Erythroblast (primary cell): ENCODE measurements at places on chromosomes 12 and 14.
A peak's percentile ranks its signal among the peaks of the same experiment; 100 is the strongest.

- DNase-seq = no peak
Measured at GRCh38 chr12:112676507-112676906, 115.0 kb upstream of the RPH3A start.

DNA sequence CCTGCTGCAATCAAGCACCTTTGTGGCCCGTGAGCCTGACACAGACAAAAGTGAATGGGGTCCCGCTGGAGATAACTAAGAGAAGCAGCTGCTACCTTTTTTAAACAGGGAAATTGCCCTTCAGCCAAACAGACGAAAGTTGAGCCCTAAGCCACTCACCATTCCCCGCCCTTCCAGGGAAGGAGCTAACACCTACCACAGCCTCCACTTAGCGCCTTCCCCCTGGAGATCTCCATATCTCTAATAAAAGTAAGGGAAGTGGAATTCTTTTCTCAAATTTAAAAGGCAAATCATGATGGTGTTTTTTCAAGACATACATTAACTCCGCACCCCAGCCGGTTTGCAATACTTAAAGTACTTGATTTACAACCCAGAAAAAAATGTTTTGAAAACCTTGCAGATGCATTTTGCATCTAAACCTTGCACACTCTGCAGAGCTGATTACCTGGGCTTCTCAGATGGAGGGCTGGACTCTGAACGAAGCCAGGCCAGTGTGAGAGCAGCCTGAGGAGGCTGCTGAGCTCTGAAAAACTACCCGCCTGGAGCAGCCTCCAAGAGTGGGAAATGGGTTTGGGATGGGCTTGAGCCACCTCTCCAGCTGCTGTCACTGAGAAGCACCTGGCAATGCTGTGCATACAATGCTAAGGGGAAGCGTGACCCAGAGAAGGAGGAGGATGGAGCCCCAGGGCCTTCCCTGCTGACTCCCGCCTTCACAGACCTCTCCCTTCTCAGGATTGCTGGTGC lies 10.0 kb downstream of the NUAK1 start:
- no peak for DNase-seq

GRCh38 chr12:120749256-120749655 lies 23.6 kb downstream of the ACADS start:
- no peak for DNase-seq

DNA sequence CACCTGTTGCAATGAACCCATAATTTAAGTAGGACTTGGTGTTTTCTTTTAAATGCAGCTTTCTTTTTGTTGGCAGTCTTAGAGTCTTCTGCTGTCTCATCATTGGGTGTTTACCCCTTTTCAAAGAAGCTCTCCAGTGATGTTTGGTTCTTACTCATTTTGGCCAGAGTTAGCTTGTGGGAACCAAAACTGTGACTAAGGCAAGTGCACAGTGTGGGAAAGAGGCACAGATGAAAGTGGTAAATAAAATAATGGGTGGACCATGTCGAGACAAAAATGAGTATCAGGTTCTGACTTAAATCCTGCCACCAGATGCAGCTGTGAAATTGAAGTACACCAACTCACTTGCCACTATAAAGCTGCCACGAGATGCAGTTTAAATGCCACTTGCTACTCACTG lies 615.4 kb upstream of the MIS18BP1 start:
- no peak for DNase-seq

GRCh38 chr14:105882626-105883025 lies 356.2 kb downstream of the TMEM121 start:
- DNase-seq = no peak

GRCh38 chr14:30528119-30528518 lies 30.8 kb upstream of the G2E3 start:
- no peak for DNase-seq

DNA sequence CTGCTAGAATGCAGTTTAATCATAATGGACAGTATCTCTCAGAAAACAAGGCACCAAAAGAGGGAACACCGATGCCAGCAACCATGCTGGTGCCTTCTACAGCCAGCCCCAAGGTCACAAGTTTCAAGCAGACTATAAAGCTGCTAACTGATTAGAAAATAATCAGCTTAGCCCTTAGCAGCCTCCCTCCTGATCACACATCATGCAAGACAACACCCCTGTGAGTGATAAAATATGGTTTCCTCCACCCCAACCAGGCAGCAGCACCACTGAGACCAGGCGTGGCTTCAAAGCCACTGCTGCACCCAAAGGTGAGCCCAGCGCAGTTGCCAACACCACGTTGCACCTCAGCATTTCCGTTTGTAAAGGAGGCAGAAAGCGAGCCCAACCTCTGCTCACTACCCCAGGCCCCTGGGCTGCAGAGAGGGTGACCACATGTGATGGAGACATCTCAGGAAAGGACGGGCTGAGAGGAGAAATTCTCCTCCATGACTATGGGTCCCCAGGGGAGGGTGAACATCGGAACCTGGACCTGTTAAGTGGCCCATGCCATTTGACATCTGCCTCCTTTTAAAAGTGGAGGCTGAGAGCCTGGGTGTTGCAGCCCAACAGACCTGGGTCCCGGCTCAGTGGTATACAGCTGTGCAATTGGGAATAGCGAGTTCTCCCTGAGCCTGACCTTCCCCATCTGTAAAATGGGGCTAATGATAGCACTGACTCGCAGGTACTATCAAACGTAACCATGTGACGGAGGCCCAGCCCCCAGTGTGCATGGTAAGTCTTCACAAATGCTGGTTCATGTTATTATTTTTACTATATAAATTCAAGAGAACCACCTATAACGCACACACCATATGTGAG lies 11.5 kb downstream of the ZFP36L1 start:
- DNase-seq = peak; percentile 96

GRCh38 chr12:114691196-114691595 lies 7.2 kb upstream of the TBX3 start:
- no peak for DNase-seq

DNA sequence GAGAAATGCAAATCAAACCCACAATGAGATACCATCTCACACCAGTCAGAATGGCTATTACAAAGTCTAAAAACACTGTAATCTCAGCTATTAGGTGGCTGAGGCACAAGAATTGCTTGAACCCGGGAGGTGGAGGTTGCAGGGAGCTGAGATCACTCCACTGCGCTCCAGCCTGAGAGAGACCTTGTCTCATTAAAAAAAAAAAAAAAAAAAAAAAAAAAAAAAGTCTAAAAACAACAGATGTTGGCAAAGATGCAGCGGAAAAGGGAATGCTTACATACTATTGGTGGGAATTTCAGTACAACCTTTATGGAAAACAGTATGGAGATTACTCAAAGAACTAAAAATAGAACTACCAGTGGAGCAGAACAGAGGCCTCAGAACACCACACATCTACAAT lies 19.0 kb upstream of the ATF7 start:
- DNase-seq = no peak

DNA sequence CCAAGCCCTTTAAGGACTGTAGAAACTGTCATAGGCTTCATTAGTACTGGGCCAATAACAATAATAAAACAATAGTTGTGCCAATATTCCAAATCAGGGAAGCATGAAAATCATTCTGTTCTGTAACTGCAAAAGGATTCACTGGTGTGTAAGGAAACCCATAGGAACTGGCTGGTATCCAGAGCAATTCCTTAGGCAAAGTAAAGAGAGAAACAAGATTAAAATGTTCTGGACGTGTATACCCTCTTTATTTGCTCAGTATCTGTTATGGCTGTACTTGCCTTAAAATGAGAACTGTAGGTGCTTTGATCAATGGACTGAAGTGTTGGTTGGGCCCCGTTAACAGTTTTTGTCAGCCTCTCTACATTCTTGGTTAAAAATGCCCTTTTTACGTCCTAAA lies 72.4 kb upstream of the STAC3 start:
- no peak for DNase-seq

GRCh38 chr12:118361889-118362288 lies 10.8 kb downstream of the TAOK3 start:
- DNase-seq = no peak

DNA sequence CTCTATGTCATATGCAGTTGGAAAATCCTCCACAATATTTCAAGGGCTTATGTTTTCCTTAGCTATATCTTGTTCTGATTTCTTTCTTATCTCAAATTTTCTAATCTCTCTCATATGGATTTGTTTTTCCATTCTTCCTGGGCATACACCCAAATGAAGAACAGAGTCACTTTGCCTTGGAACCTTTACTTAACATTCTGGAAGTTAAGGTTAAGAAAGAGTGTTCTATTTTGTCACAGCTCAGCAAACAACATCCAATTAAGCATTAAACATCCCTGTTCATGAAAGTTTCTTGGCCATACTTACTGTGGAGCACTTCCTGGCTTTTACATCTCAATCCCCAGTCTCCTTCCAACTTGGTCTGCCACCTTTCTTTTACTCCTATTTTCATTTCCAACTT lies 5.3 kb downstream of the NAV3 start:
- no peak for DNase-seq

GRCh38 chr14:21558703-21559170 lies 21.1 kb downstream of the OR10G3 start:
- no peak for DNase-seq

- no peak for DNase-seq
Measured at GRCh38 chr14:104957146-104958113, 20.7 kb downstream of the AHNAK2 start.

DNA sequence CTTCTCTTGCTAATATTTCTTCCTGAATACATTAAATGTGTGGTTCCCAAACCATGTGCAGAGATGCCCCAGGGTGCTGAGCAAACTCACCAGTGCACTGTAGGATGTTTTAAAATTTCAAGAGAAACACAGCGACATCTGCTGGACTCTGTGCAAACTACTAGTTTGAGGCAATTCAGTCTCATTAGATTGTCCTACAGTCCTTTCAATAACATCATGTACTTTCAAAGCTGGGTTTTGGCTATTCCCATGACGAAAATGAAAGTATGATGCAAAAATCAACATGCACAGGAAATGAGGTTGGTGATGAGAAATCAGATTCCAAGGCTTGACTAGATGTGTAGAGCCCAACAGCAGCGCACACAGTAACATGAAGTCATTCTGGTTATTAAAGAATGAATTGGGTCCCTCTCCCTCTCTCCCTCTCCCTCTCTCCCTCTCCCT lies 66.3 kb downstream of the CLIP1 start:
- DNase-seq = peak; percentile 62

GRCh38 chr14:61461808-61462275 lies 140.5 kb downstream of the PRKCH start:
- peak; percentile 72 for DNase-seq

GRCh38 chr12:132740652-132741051 lies 21.0 kb downstream of the ANKLE2 start:
- no peak for DNase-seq

DNA sequence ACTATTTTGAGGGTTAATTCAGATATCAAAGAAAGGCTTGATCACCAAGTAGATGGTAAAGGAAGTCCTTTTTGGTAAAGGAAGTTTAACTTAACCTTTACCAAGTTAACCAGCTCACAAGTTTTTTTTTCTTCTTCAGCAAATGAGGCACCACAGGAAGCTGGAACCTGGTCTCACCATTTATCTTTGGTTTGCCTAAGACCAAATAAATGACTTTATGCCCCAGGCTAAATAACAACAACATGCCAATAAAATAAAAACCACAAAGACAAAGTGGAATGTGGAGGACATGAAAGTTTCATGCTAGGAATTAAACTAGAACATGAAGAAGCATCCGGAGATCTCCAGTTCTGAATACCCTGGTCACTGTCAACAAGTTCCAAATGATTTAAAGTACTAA lies 116.8 kb upstream of the PRICKLE1 start:
- no peak for DNase-seq

DNA sequence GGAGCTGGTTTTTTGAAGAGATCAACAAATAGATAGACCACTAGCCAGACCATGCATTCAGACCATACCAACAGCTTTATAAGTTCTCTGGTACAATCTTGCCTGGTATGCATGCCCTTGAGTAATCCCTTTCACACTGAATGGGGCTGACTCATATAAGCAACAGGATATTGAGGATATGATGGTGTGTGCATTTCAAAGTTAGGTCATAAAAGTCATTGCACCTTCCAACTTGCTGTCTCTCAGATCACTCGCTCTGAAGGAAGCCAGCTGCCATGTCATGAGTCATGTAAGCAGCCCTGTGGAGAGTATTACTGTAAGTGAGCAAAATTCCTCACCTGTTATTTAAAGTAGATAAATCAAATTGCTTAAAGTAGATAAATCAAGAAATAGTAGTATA lies 45.0 kb upstream of the OR6J1 start:
- DNase-seq = no peak

GRCh38 chr14:79417961-79418360 lies 793.3 kb downstream of the DIO2 start:
- no peak for DNase-seq

DNA sequence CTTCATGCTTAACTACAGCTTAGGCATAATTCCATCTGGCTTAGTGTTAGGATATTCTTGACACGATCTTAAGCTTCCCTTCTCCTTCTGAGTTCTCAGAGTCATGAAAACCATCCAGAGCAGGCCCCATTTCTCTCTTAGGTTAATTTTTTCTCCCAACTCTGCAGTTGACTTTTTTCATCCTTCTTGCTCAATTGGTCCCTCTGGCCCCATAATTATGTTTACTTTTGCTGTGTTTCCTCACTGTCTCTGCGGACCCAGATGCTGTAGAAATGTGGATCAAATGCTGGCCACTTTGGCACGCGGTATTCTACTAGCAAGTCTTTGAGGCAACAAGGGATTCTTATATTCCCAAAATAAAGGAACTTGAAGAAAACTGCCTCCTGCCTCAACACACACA lies 9.5 kb downstream of the TMEM132C start:
- no peak for DNase-seq

- no peak for DNase-seq
Measured at GRCh38 chr14:106848330-106849121, 1322.1 kb downstream of the TMEM121 start.

GRCh38 chr14:45287610-45288009 lies 34.6 kb upstream of the MIS18BP1 start:
- no peak for DNase-seq

DNA sequence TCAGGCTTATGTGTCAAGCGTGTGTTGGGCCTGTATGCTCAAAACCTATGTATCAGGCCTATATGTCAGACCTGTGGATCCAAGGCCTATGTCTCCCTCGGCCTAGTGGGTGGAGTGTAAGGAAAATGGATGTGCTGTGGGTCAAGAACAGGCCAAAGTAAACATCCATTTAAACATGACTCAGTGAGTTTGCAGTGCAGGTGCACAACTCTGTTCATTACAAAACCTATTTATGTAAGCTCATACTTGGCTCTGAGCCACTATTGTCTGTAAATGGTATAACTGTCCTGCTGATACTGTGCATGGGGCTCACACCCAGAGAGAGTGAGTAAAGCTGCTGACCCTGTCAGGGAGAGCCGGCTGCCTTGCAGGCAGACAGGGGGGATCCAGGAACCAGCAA lies 249.7 kb upstream of the AVPR1A start:
- DNase-seq = no peak

DNA sequence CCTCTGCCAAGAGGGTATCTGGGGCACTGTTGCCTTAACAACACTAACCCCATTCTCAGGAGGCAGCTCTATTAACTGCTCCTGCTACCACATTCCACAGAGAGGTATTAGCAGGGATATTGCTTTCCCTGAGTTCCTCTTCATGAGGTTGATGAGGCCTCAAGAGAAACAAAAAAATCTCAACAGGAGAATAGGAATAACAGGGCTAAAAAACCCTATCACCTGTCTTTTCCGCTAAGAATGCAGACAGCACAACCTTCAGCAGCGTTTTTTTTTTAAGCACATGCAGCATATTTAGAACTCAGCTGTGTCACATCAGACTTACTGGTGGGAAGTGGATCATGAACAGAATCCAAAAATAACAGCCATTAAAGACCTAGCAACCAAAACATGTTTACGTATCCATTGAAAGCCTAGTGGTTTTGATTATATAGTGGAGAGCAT lies 29.2 kb downstream of the ATF7 start:
- DNase-seq = no peak
